ENCODE measurements at places on chromosomes 6 and 20.

DNA sequence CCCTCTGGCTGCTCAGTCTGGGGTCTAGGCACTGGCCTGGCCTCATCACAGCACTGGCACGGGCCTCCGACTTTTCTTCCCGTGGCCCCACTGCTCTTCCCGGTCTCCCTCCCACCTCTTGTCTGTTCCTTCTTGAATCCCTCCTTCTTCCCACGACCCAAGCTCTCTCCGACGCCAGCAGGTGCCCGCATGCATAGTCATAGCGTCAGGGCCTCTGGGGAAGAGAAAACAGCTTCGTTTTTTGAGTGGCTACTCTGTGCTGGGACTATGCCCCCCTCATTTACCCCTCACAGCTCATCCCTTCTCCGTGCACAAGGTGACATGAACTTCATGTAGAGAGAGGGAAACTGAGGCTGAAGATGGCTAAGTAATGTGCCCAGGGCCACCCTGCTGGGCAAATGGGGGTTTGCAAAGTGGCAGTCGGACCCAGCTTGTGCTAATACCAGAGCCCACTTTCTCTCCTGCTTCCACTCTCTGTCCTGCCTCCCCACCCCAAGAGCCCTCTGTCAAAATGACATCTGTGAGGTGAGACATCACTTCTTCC is 59.2 kb downstream of the SYNJ2 start:
- DNase-seq = no peak

- no peak for DNase-seq
Observed at GRCh38 chr6:39037082-39037508, 11.5 kb upstream of the GLP1R start.

DNA sequence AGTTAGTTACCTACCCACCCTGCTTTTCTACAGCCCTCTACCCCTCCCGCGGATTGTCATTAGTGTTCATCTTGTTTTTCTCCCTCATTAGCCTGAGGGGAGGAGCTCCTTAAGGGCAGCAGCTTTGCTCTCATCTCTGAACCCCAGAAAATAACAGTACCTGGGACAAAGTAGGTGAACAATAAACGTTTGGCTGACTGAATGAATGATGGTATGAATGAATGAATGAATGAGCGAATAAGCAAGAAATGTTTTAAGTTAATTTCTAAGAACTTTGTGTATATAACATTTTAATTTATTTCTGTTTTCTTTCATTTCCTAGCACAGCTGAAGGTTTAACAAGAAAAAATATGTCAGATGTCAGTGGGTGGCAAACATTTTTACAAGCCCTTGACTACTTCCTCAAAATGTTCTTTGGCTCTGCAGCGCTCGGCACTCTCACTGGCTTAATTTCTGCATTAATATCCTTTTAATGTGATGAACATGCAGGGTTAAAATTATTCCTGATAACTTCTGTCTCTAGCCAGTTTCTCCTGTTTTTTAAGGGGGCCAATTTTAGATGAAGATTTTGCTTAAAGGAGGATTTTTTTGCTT is 50.1 kb downstream of the SLC9A8 start:
- DNase-seq = no peak

DNA sequence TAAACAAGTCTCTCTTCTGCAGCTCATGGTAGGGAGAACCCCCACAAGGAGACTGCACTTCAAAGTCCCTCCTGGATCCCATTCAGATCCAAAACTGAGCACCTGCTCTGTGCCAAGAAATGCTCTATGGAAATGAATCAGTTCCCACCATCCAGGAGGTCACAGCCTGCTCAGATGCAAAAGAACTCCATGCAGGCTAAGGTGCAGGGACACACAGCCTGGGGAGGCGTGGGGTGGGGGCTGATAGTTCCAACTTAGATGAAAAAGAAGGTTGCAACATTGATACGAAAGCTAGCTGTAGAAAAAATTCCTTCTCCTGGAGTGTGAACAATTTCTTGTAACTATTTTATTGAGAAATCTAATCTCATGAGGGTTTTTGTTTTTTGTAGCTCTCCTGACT is 111.0 kb upstream of the TMEM170B start:
- no peak for DNase-seq

DNA sequence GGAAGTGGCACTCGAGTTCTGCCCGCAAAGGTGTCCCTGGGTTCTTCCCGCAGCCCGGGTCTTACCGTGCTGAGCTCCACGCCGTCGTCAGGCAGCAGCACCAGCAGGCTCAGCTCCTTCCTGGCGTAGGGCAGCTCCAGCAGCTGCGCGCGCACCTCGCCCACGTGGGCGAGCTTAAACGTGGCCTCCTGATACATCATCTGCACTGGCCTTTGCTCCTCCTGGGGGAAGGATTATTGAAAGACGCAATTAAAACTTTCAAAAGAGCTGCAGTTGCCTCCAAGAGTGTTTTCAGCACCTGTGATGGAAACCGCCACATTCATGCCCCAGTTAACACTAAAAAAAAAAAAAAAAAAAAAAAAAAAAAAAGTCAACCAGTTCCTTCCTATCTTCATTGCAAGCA is 11.3 kb downstream of the SERPINB9 start:
- peak; percentile 80 for DNase-seq

- DNase-seq = no peak
Observed at GRCh38 chr6:16773362-16773761, 12.1 kb upstream of the ATXN1 start.

GRCh38 chr20:34527016-34527415 is 10.8 kb downstream of the DYNLRB1 start:
- no peak for DNase-seq

- no peak for DNase-seq
Observed at GRCh38 chr6:157555455-157556143, 174.6 kb downstream of the ZDHHC14 start.

DNA sequence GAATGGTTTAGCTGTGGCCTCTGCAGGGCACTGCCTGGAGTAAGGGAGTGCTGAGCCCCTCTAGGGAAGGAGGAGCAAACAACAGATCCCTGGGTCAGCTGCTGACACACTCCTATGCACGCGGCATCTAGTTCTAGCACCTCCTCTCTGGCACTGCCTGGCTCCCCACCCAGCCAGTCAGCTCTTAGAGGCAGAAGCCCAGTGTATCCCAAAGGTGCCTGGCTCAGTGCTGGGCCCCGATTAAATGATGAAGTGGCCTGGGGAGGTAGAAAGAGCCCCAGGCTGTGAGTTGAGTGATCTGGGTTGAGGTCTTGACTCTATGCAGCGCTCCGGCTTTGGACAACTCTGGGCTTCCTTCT is 7.6 kb upstream of the VEGFA start:
- no peak for DNase-seq

Data from stimulated activated CD4-positive, alpha-beta T cell treated with anti-CD3 and anti-CD28 coated beads, Interleukin-4, amount 100 ng/mL, for 1 hour (primary cell).